Lung (tissue), 17 donors: ENCODE measurements at places on chromosomes 13 and 19. TPM values are rescaled to one million over a fixed set of nuclear protein-coding genes. Genes with fewer than 3 reads are reported as not detected.
A peak's percentile ranks its signal among the peaks of the same experiment; 100 is the strongest.

NKG7 gene
- polyA plus RNA-seq, result 328 TPM

ZMYM2 gene
- 14.0 TPM for polyA plus RNA-seq

CCDC169 gene
- 0.14 TPM for polyA plus RNA-seq

GRCh38 chr13:47287291-47287751, 390.5 kb upstream of the HTR2A start:
- no peak for DNase-seq

TEX101 gene
- polyA plus RNA-seq, result not detected

OR10H1 gene
- polyA plus RNA-seq, result not detected

GGN gene
- polyA plus RNA-seq, result 0.33 TPM

CYP2A7 gene
- polyA plus RNA-seq, result 0.14 TPM

ZNF700 gene
- polyA plus RNA-seq, result 14.2 TPM

ZNF808 gene
- 4.0 TPM for polyA plus RNA-seq

SLC7A10 gene
- 0.02 TPM for polyA plus RNA-seq

- no peak for DNase-seq
These were observed 756.1 kb upstream of the MIR17HG start for GRCh38 chr13:90591260-90591926.

MISP3 gene
- polyA plus RNA-seq, result 11.2 TPM

DNA sequence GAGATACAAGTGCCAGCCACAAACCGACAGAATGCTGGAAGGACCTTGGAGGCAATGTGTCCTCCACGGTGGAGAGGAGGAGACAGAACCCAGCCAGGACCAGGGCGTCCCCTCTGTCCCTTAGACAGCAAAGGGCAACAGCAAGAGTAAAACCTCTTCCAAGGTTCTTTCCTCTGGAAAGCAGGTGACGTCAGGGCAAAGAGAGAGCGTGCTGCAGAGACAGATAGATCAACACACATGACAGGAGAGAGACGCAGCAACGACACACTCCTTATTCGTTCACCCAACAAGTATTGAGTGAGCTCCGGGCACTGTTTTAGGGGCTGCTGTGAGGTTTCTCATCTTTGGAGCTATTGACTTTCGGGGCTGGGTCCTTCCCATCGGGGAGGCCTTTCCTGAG, 1.3 kb upstream of the GALP start:
- DNase-seq, result no peak

ZNF439 gene
- 2.5 TPM for polyA plus RNA-seq

DNA sequence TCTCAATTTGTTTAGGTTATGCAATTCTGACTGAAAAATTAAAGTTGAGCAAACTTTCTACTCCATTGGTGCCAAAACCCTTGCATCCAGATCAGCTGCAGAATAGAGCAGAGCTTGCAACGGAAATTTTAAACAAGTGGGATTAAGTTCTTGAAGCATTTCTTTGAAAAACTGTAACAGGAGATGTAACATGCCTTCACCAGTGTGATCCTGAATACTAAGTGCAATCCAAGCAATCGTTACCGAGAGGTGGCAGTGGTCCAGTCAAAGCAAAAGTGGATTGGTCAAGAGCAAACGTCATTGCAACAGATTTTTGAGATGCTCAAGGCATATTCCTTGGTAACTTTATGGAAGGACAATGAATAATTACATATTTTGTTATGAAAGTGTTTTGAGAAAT, 841.1 kb upstream of the SLITRK5 start:
- DNase-seq, result no peak

- no peak for DNase-seq
These were observed 202.6 kb upstream of the UFM1 start for GRCh38 chr13:38147050-38147449.

- DNase-seq, result peak; percentile 80
These were observed 8.9 kb upstream of the ZNF507 start for GRCh38 chr19:32336259-32337083.

- no peak for DNase-seq
These were observed 23.7 kb upstream of the LAMP1 start for GRCh38 chr13:113273321-113273720.

LENG9 gene
- polyA plus RNA-seq, result 4.6 TPM

DNA sequence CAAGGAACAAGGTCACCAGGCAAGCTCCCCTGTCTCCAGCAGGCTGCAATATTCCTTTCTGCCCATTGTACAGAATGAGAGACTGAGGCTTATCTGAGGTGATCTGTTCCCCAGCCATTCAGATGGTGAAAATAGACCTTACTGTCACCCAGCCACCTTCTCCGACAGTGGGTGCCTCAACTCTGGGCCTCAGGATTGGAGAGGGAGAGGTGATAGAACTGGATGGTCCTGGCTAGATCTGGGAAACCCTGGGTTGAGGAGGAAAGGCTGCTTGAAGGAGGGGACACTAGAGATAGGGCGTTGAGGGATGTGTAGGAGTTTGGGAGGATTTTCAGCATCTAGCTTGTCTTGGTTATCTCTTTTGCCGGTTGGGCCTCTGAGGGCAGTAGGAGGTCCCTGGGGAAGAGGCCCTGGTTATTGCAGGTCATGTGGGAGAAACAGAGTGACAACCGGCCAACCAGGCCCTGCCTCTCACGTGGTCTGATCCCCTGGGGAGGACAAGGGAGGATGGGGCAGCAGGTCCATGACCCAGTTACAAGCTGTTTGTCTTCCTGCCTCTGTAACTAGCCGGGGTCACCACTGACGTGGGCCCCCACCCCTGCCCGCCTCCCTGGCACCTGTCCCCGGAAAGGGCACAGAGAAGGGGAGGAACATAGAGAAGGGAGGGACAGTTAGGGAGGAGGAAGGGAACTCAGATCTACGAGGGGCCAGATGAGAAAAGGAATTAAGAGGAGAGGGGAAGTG, 8.2 kb downstream of the NFIC start:
- DNase-seq, result no peak

GRCh38 chr19:16121967-16122366, 10.3 kb downstream of the RAB8A start:
- no peak for DNase-seq

GRCh38 chr19:7394731-7395359, 46.1 kb downstream of the ARHGEF18 start:
- peak; percentile 96 for DNase-seq

CASP14 gene
- polyA plus RNA-seq, result not detected

DNA sequence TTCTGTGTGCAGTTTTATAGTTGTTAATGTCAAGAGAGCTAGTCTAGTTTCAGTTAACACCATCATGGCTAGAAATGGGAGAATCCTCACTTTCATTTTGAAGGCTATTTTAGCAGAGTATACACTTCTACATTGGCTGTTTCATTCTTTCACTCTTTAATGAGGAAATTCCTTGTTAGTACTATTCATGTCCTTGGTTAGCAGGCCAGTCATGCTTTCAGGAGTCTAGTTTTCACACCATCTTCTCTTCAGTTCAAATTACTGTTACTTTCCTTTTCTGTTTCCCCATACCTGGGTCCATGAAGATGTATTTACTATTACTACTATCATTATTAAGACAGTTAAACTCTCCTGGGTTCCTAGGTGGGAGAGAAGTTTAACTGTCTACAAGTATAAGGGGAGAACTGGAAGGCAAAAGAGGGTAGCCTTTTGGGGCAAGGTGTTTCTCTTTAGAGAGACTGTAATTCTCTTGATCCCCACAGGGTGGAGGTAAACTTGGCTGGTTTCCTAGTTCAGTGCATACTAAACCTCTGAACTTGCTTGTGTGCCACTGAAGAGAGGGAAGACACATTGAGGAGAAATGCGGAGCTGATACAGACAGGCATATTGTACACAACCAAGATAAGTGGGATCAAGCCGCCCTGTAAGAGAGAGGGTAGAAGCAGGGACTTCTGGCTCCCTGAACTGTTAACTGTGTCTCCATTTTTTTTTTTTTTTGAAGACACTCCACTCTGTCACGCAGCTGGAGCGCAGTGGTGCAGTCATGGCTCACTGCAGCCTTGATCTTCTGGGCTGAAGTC, 41.3 kb upstream of the IGFL4 start:
- peak; percentile 40 for DNase-seq

DNA sequence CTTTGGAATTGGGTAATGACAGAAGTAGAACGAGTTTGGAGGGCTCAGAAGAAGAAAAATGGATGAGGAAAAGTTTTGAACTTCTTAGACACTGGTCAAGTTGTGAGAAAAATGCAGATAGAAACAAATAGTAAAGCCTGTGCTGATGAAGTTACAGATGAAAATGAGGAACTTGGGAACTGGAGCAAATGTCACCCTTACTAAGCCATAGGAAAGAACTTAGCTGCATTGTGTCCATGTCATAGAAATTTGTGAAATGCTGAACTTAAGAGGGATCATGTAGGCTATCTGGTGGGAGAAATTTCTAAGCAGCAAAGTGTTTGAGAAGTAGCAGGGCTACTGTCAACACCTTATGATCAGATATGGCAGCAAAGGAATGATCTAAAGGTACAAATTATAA, 289.2 kb upstream of the PCDH9 start:
- DNase-seq, result no peak

MICOS13 gene
- polyA plus RNA-seq, result 184 TPM

KLK13 gene
- polyA plus RNA-seq, result 1.7 TPM

DNA sequence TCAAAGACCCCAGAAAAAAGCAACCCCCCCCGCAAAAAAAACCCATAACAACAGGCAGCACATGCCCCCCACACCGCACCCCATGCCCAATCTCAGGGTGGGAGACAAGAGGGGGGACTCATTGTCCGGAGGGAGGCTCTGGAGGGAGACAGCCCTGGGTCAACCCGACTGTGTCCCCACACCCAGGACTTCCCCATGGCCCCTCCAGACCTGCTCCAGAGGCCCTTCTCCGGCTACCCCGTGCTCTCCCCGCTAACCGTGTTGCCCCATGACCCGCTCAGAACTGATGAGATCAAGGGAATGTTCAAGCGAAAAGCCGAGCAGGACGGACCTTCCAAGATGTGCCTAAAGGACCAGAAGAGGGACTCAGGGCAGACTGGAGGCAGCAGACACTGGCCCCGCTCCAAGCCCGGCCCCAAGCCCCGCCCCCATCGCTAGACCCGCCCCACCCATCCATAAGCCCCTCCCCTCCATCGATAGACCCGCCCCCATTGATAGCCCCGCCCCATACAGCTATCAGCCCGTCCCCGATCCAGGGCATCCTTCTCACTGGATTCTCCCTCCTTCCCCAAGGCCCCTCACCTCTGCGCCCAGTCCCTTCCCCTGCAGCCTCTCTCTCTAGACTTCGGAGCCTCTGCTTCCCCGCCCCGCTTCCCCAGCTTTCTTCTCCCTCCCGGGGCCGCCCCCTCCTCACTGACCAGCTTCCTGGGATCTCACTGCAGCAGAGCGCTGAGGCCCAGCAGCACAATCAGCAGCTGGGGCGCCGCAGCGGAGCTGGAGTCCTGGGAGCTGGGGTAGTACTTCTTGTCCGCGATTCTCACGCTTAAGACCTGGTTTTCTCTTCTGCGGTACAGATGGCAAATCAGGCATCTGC, 2.2 kb downstream of the BST2 start:
- peak; percentile 36 for DNase-seq

DNA sequence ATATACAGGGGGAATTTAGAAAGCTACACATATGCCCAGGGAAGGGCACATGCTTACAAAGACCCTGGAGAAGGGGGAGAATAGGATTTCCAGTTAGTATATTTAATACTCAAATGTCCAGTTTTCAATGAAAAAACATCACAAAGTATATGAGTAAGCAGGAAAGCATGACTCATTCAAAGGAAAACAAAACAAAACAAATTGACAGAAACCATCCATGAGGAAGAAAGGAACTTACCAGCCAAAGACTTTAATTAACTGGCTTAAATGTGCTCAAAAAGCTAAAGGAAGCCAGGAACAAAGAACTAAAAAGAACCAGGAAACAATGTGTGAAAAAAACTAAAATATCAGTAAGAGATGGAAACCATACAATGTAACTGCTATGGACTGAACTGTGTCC, 716.2 kb upstream of the ARGLU1 start:
- DNase-seq, result no peak
